Activated T-cell treated with anti-CD3 and anti-CD28 coated beads for 1 hour (primary cell): ENCODE measurements at places on chromosomes 6 and 20.

GRCh38 chr6:113394216-113394615 lies 462.9 kb upstream of the MARCKS start:
- DNase-seq, result no peak

DNA sequence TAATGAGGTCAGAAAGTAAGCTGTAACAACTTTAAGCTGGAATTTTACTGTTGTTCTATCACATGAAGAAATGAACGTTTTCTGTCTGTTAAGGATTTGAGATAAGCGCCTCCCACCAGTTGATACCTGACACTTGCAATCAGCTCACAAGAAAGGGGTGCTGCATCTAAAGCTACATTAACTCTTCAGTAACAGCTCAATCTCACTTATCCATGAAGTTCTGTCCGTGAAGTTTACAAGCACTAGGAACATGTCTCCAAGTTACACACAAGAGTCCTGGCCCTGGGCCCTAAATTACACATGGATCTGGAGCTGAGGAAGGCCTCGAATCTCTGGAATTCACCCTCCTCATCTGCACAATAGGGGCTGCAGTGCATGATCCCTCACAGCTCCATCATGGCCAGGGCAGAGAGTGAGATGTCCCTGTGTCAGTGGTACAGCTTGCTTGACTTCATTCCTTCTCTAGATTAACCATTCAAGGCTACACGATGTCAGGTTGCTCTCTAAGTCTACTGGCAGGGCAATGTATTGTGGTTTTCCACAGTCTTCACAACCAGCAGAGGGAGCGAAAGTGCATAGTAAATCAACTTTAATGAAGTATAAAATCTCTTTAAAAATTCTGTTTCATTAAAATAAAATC lies 182.4 kb upstream of the MCHR2 start:
- DNase-seq, result no peak

DNA sequence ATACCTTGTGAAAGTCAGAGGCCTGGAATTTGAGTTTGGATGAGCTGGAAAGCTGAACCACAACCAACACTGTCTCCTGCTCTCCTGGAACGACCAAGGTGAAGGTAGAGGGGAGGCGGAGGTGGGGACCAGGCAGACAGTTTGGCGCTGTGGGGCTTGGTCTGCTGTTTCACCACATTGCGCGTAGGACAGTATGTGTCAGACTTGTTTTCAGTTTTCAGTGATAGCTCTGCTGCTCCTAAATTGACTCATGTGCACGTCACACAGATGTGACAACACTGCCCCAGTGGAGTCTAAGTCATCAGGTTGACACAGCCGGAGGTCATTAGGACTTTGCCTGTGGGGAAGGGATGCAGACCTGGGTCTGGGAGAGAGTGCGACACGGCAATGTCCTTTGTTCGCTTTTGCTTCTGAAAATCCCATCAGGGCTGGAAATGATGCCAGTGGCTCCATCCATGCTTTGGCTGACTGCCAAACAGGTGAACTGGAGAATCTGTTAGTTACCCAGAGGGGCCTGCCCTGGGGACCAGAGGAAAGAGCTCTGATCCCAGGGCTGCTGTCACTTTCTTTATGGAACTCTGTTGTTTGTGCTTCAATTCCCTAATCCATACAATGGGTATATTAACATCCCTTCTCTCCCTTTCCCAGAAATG lies 255.5 kb downstream of the CDC5L start:
- no peak for DNase-seq

- no peak for DNase-seq
Observed at GRCh38 chr6:146851837-146852236, 253.1 kb downstream of the ADGB start.

DNA sequence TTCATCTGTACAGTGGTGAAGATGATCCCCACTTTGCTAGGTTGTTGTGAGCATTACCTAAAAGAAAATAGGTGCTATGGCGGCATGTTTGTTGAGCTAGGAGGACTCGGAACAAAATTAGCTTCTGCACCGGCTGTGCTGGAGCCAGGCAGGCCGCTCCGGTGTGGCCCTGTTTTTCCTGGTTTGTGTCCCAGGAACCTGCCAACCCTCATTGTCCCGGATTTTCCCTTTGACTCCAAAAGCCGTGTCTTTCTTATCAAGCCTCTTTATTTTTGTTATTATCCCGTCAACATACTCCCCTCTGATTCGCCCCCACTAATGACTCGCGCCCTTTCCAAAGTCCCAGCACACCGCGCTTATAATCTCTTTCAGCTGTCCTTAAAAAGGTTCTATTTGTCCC lies 117.0 kb downstream of the MYLK4 start:
- no peak for DNase-seq
